Neural progenitor cell (in vitro differentiated cells): ENCODE measurements at places on chromosomes 13 and 19. TPM values are rescaled to one million over a fixed set of nuclear protein-coding genes. Genes with fewer than 3 reads are reported as not detected.

GRCh38 chr19:601790-602189 is 12.1 kb downstream of the HCN2 start:
- DNase-seq, result no peak

DNA sequence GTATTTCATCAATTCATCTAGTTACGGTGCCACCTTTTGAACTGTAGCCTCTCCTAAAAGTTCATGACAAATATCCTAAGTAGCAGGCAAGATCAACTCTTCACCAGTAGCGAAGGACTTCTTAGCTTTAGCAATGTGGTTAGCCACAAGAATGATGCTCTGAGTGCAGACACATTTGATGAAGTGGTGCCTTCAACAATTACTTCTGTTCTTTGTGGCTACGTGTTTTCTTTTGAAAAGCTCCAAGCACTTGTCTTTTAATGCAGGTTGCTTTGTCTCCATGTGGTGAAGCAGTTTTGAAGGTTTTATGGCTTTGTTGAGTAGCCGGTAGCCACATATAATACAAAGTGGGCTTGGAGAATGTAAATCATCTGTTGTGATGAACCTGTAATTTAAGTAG is 194.7 kb downstream of the B3GLCT start:
- DNase-seq, result no peak

ERICH4 gene
- not detected in 2 replicates for total RNA-seq

LGALS7 gene
- not detected in 2 replicates for total RNA-seq

- DNase-seq, result no peak
Measured at GRCh38 chr19:4586245-4586644, 26.8 kb upstream of the SEMA6B start.
